Mucosa of gallbladder (tissue), 1 donor: ENCODE measurements at places on chromosomes 2 and 18. TPM values are rescaled to one million over a fixed set of nuclear protein-coding genes. Genes with fewer than 3 reads are reported as not detected.

The CABYR gene
- total RNA-seq, result 3.0 TPM

GRCh38 chr2:36128359-36128758, 227.2 kb upstream of the CRIM1 start:
- DNase-seq, result no peak

The CIB4 gene
- not detected for total RNA-seq

DNA sequence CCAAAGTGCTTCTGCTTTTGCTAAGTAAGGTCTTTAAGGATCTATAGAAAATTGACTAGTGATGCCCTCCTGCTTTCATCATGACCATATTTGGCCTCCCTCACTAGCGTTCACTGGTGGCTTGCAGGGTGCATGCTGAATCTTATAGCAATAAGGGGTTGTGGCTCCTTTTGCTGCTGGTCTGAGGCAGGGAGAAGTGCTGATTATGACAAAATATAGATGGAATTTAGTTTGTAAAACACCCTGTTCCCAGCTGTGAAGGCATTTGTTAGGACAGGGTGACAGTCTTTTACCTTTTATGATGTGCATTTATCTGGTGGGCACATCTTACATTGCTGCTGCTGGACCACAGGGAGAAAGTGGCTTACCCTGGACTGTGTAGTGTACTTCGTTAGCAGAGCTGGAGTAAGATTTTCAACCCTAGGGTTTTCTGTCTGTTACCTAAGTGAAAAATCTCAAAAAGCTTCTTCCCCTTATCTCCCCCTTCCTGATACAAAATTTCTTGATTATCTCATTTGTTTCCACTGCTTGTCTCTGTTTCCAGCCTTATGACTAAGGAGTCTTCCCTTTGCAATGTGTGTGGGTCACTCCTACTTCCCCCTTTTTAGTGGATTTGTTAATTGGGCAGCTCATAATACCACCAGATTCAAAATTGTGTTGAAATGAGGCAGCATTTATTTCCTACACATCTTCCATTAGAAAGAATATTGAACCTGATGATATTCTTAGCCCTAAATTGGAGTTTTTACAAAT, 21.2 kb upstream of the RPL37A start:
- DNase-seq, result no peak

GRCh38 chr18:74944676-74945075, 264.3 kb downstream of the PTGR3 start:
- DNase-seq, result no peak

DNA sequence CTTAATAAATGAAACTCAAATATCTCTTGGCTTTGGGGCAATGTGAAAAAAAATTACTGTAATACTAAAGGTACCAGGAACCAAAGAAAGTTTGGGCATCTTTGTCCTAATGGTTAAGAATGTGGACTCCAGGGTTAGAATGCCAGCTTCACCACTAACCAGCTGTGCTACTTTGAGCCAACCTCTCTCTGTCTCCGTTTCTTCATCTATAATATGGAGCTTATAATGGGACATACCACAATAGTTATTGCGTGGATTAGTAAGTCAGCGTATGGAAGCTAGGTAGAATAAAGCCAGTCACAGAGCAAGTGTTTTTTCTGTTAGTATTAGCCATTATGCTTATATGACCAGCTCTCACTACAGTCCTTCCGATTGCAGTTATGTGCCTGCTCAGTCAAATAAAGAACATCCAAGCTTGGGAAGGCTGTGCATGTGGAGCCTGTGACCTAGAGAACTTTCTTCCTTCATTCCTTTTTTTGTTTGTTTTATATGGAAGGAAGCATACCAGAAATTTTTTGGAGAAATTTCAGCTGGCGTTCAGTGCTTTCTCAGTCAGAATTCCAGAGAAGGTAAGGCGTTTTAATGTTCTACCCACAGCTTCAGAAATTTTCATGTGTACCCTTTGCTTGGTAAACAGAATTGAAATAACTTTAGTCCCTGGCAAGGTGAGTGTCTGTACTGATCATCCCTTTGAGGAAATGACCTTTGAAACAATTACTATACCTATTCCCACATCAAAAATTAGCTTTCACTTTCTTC, 114.0 kb upstream of the RND3 start:
- DNase-seq, result no peak

DNA sequence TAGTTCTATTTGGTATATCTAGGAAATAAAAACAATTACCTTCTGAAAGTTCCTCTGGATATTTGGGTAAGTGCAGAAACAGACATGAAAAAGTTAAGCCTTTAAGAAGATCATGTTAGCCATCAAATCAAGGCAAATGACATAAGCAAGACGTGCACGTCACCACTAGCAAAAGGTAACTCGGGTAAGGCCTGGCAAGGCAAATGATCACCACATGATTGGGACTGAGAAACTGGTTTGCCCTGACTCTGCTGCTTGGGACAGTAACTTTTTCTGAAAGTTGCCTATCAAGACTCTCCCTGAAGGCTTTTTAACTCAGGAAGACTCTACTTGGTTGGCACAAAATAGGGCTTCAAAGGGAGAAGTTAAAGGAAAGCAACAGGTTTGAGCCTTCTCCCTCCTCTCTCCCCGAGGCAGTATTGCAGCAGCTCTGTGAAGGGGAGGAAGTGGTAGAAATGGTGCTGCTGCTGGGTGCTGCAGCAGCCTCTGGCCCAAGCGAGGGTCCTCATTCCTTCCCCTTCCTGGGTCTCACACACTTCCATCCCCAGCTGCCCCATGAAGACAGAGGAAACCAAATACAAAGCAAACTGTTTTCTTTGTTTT, 17.1 kb upstream of the TMEM237 start:
- no peak for DNase-seq

- DNase-seq, result peak; percentile 48
Observed at GRCh38 chr2:241560883-241561474, 2.4 kb downstream of the BOK start.
